CMK (cell line): ENCODE measurements at places on chromosomes 11 and 22.
A peak's percentile ranks its signal among the peaks of the same experiment; 100 is the strongest.

GRCh38 chr11:82507288-82507687 lies 226.4 kb downstream of the FAM181B start:
- DNase-seq: no peak

- DNase-seq: no peak
Measured at GRCh38 chr11:8110396-8110795, 29.4 kb downstream of the TUB start.

- no peak for DNase-seq
Measured at GRCh38 chr11:121383716-121384115, 68.4 kb upstream of the SORL1 start.

GRCh38 chr11:48001438-48002021 lies 21.2 kb downstream of the PTPRJ start:
- DNase-seq: no peak

DNA sequence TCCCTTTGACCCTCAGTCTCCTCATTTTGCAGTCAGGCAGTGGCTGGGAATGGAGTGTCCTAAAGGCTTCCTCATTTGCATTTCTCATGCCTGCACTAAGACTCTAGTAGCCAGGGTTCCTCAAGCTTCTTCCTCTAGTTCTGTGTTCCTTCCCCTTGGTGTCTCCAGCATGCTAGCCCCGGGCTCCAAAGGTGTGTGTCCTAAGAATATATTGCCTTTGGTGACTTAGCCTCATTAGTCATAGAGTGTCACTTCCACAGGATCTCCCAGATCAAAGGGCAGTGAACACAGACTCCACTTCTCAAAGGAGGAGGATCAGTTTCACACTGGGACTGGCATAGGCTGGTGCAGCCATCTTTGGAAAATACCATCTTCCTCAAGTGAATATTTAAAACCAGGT lies 21.4 kb upstream of the ACER3 start:
- DNase-seq: no peak

- DNase-seq: no peak
Measured at GRCh38 chr11:11622340-11622706, 518 bp upstream of the GALNT18 start.

DNA sequence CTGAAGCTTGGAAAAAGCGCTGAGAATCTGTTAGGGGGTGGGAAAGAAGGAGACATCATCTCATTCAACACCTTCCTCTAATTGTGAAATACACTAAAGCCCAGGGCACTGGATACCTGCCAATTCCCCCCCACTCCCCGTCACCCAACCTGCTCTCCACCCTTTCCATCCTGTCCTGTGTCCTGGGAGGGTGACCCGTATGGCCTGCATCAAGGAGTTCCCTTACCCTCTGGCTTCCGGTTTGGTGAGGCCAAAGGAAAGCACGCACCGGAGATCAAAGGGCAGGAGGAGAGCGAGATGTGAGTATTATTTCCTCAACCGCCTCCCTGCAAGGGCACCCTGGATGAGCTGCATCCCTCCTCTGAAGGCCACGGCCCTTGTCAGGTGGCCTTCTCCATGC lies 65.0 kb upstream of the PTPRJ start:
- DNase-seq: no peak

- DNase-seq: no peak
Measured at GRCh38 chr11:43845816-43846215, 34.8 kb upstream of the ALKBH3 start.

DNA sequence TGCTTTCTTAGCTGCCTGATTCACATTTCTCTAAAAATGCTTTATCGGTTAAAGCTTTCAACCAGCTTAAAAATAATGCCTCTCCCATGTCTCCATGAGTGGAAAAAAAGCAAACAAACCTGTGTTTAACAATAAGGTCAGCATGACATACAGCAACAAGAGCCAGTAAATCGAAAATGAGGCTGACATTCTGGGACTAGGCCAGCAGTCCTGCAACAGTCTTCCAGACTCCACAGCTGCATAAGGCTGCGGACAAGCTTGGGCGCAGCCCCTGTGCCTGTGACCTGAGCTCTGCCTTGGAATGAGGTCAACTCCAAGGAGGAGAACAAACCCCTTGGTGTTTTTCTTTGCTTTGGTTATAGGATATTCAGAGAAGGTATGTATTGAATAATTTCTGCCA lies 95.5 kb downstream of the PGR start:
- DNase-seq: no peak

GRCh38 chr11:34537636-34538035 lies 24.0 kb upstream of the ELF5 start:
- DNase-seq: no peak

DNA sequence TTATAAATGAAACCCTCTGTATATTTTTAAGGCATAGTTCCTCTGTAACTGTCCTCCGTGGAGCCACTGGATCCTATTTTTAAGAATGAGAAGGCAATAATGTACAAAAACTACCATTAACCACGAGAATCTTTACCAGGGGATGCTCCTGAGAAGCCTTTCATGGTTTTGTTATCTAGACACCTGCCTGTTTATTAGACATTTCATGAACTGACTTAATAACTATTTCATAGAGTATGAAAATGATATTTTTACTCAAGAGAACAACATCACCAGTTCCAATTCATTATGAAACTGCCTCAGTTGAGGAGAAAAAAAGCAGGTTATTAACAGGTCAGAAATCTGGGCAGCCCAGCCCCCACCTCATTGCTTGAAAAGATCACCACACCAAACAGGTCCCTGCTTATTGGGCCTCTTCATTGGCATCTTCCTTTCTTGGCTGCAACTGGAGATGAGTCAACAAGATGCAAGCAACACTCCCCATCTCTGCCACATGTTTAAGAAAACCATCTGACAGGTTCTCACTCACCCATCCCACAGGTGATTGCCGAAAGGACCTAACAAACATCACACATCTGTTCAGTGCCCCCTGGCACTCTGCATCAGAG lies 27.8 kb downstream of the ETS1 start:
- no peak for DNase-seq

DNA sequence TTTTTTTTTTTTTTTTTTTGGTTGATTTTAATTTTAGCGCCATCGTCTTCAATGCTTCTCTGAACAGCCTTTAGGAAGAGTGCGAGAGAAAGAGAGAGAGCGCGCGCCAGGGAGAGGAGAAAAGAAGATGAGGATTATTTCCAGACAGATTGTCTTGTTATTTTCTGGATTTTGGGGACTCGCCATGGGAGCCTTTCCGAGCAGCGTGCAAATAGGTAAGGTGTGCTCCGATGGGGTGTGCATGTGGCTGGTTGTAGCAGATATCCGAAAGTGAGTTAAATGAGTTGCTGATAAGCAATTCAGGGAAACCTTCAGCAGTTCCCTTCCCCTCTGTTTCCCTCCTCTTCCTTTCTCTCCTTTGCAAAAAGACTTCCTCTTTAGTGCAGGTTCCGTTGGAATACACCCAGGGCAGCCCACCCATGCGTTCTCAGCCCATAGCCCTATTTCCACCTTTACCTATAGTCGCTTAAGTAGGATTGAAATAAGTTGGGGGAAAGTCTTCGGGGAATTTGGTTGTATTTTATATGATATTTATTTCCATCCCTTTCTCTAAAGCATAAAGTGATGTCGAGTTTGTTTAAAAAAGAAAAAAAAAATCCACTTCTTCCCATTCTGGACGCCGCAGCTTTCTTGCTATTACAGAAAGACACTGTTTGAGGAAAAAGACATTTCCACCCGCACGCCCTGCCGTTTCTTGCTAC lies 1.1 kb downstream of the GRIA4 start:
- no peak for DNase-seq

GRCh38 chr11:60840470-60841430 lies 1.2 kb upstream of the CCDC86 start:
- DNase-seq: no peak

- no peak for DNase-seq
Measured at GRCh38 chr11:73135346-73136284, 6.5 kb downstream of the FCHSD2 start.

- peak; percentile 64 for DNase-seq
Measured at GRCh38 chr11:18588297-18589252, at the start of gene UEVLD. UEVLD (minus strand) TSS chr11:18588734; CDS start chr11:18588654, 80 bp downstream.

DNA sequence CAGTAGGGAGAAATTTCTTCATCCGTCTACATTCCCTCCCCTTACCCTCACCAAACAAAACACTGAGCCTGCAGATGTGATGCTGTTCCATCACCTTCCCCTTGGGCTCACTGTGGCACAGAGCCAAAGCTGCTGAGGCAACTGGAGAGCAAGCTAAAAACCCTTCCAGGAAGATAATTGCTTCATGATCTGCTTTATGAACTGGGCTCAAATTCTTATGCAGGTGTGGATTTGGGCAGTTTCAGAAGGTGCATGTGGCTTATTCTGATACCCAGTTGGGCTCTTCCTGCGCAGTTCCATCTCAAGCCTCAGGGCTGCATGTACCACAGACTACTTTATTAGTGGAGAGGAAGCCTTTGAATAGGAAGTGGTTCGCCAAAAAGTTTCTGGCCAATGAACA lies 58.3 kb downstream of the AAMDC start:
- peak; percentile 4 for DNase-seq

- DNase-seq: no peak
Measured at GRCh38 chr11:113519989-113520613, 44.9 kb upstream of the DRD2 start.

DNA sequence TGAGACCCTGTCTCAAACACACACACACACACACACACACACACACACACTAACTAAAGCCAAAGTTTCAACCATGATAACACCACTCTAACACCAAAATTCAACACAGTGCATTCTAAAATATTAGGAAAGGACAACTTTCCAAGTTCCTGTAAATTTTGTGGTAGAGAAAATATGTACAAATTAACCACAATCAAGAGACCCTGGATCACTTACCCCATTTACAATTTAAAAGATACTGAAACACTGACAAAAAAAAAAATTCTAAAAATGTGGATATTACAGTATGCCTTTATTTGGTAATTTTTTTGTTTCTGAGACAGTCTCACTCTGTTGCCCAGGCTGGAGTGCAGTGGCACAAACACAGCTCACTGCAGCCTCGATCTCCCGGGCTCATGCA lies 9.7 kb downstream of the MRTFA start:
- DNase-seq: no peak

- no peak for DNase-seq
Measured at GRCh38 chr22:42208362-42208761, 62.1 kb downstream of the TCF20 start.

DNA sequence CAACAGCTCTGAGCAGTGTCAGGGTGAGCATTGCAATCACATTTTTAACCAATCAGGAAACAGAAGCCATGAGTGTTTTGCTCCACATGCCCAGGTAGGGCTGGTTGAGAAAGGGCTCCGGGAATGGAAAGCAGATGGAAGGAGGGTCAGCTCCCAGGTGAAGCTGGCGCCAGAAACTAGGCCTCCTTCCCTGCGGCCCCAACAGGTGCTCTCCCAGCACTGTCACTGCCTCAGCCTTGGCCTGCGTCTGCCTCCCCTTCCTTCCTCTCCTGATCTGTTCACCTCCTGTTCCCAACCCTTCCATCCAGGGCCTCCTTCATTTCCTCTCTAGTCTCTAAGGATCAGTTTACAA lies 4.6 kb upstream of the VSIG10L2 start:
- no peak for DNase-seq

DNA sequence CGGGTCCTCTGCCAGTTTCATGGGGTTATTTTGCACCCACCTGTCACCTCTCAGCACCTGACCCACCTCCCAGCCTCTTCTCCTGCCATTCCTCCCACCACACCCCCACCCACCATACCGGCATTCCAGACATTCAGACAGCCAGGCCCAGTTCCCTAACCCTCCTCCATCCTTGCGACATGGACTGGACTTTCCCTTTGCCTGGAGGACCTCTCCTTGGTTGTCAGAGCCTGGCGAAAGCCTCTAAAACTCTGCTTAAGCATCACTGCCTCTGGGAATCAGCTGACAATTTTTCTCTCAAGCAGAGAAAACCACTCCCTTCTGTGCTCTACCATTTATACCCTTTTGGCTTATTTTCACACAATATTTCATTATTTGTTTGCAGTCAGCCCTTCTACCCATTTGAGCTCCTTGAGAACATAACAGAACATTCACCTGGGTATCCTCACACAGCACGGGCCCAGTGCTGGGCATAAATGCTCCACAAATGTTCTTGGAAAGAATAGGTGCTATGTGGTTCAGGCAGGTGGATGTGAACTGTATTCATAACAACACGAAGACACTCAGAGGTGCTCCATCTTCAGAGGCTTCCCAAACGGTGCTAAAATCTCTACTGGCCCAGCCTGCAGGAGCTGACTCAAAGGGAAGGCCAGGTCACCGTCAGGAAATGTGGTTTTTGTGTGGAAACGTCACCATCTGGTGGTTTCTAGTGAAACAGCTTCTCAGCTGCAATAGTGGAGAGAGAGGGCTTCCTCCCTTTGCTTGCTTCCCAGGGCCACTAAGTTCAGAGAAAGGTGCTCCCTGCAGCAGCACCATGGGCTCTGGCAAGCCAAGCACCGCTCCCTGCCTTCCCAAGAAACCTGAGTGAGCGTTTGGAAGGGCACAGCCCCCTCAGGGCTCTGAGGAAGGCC lies 10.4 kb downstream of the SPATA19 start:
- DNase-seq: peak; percentile 31

- no peak for DNase-seq
Measured at GRCh38 chr22:26589367-26589844, 526 bp downstream of the TPST2 start.

- no peak for DNase-seq
Measured at GRCh38 chr11:62147545-62147944, 23.7 kb downstream of the INCENP start.

- no peak for DNase-seq
Measured at GRCh38 chr11:33321422-33321821, 64.2 kb downstream of the HIPK3 start.

GRCh38 chr22:39283322-39284141 lies 35.9 kb downstream of the RPL3 start:
- DNase-seq: no peak

- DNase-seq: no peak
Measured at GRCh38 chr11:45730014-45730413, 64.6 kb upstream of the CHST1 start.

GRCh38 chr11:69157822-69158231 lies 2.1 kb downstream of the SMIM38 start:
- no peak for DNase-seq

GRCh38 chr11:124920870-124921609 lies 2.0 kb downstream of the HEPN1 start:
- no peak for DNase-seq

DNA sequence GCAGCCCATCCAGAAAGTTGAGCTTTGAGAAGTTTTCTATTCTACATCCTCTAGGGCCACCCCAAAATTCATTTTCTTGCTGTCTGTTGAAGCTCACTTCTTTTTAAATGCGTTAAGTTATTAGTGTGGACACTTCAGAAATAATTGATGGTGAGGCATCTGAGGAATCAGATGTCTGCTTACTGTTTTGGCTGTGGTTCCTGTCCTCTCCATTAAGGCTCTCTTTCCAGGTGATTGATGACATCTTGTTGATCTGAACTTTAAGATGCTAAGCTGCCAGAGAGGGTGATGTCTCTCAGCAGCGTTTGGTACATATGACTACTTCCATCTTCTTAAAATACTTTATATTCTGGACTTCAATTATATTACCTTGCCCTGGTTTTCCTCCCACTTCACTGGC lies 45.2 kb downstream of the FAT3 start:
- DNase-seq: no peak

GRCh38 chr22:36552289-36552688 lies 23.3 kb upstream of the EIF3D start:
- DNase-seq: no peak
